NCI-H748 treated with DMSO at 0.1 percent for 48 hours (cell line): ENCODE measurements at places on chromosomes 1 and 21.

DNA sequence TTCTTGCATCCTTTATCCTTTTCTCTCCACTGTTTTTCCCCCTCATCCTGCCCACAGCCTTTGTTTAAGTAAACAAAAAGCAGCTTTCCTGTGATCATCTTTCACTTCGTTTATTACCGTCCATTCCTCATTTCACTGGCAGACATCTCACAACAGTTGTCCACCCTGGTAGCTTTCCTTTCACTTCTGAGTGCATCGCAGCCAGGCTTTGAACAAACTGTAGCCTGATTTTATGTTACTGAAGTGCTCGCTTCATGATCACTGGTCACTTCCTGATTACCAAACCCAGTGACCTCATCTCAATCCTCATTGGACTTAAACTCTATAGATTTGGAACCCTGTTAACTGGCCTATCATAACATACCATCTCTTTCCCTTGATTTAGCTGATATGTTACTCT is 67.7 kb downstream of the SDCCAG8 start:
- DNase-seq = no peak

GRCh38 chr1:98898940-98899339 is 105.7 kb downstream of the PLPPR5 start:
- no peak for DNase-seq

GRCh38 chr1:246784621-246785493 is 60.6 kb downstream of the SCCPDH start:
- DNase-seq = no peak

GRCh38 chr1:6831366-6831765 is 46.1 kb downstream of the CAMTA1 start:
- no peak for DNase-seq
